CD4-positive, alpha-beta T cell treated with Interleukin-12 subunit alpha and Interleukin-12 subunit beta, for 1 hour (primary cell): ENCODE measurements at places on chromosomes 16 and 17.

DNA sequence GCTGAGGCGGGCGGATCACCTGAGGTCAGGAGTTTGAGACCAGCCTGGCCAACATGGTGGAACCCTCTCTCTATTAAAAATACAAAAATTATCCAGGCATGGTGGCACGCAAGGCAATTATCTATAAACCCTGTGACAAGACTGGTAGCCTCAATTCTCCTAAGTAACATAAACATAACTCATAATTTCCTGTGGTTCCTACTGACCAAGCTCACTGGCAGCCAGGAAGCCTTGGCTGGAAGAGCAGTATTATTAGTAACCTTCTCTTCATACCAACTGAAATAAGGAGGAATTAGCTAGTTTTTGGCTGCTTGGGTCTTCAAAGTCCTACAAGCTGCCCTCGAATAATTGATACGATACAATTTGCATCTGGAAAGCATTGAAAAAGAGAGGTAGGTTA, 31.6 kb upstream of the LRRC37A3 start:
- DNase-seq: no peak

DNA sequence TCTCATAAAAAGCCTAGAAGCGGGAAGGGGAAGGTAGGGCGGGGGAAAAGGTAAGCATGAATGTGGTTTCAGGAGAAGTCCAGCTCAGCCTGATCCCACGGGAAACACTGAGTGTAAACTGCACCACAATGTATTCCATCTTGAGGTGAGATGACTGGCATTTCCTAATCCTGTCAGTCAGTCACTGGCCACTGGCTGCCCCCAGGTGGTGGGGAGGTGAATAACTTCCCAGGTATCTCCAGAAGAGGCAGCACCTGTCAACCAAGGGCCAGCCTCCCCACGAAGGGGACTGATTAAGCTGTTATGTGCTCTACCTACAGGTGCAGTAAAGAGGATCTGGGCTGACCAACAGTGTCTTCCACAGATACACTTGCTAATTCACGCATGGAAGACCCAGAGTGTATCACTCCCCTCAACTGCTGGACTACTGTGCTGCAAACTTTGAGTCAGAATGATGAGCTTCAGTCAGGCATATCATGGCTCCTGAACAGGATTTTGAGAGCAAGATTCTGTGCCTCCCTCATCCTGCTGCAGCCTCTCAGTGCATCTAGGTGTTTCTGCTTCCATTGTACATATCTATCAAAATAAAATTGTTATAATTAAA, 108.5 kb upstream of the CCL2 start:
- peak; percentile 45 for DNase-seq

DNA sequence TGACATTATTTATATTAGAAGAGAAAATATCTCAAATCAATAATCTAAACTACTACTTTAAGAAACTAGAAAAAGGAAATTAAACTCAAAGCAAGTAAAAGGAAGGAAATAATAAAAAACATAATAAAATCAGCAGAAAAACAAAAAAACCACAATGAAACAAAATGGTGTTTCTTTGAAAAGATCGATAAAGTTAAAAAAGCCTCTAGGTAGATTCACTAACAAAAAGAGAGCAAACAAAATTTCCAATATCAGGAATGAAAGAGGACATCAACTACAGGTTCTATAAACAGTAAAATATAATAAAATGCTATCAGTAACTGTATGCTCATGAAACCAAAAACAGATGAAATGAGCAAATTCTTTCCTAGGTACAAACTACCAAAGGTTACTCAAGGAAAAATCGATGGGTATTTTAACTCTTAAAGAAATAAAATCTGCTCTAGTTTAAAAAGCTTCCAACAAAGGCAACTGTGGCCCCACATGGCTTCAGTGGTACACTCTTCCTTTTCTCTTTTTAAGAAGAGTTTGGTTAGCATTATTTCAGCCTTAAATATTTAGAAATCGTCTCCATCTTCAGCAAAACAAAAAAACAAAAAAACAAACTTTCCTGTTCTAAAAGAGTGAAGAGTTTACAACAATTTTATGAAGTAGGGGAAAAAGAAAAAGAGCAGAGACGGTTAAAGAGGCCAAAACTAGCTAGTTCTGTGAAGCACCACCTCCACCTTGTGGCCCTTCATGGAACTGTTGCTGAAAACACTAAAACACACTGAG, 102.2 kb downstream of the TRIM37 start:
- peak; percentile 78 for DNase-seq

DNA sequence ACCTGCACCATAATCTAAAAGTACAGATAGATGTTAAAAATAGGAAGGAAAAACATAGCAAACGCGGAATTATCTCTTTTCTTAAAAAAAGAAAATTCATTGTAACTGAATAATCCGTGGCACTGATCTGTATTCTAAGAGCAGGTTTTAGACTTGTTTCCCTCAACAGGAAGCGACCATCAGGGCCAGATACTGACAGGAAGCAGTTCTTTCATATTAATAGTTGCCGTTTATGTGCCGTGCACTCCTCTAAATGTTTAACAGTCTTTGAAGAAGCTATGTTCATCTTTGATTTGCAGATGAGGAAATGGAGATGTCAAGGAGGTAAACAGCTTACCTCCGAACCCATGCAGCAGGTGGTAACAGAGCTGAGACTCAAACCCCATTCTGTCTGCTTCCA, 23.6 kb downstream of the DYNLRB2 start:
- no peak for DNase-seq

- no peak for DNase-seq
Measured at GRCh38 chr17:39318636-39319035, 82.8 kb downstream of the FBXL20 start.

- no peak for DNase-seq
Measured at GRCh38 chr16:75606507-75606906, 16.6 kb downstream of the ADAT1 start.

GRCh38 chr16:7167626-7168025, 165.0 kb upstream of the RBFOX1 start:
- DNase-seq: no peak

- no peak for DNase-seq
Measured at GRCh38 chr17:1264196-1264595, 6.0 kb upstream of the BHLHA9 start.

- DNase-seq: no peak
Measured at GRCh38 chr17:47946516-47946915, 5.1 kb downstream of the PNPO start.

- no peak for DNase-seq
Measured at GRCh38 chr16:53651357-53651756, 52.3 kb downstream of the RPGRIP1L start.

DNA sequence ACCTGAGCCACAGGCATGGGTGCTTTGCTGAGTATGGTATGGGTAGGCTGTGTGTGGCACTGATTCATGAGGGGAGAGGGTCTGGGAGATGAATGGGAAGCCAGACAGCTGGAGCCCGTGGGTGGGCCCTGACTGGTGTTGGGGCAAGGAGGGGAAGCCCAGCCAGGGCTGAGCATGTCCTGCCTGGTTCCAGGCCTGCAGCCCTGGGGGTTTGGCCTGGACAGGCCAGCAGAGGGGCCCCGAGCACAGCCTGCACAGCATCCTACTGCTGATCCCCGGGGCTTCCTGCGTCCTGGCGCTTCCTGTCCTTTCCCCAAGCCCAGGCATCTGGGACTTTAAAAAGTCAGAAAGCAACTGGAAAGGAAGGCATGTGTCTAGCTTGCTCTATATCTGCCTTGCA, 4.6 kb upstream of the MVD start:
- no peak for DNase-seq

GRCh38 chr17:45020354-45021138, 30.9 kb downstream of the DCAKD start:
- no peak for DNase-seq

GRCh38 chr16:16163571-16163970, 59.7 kb downstream of the ABCC6 start:
- no peak for DNase-seq

DNA sequence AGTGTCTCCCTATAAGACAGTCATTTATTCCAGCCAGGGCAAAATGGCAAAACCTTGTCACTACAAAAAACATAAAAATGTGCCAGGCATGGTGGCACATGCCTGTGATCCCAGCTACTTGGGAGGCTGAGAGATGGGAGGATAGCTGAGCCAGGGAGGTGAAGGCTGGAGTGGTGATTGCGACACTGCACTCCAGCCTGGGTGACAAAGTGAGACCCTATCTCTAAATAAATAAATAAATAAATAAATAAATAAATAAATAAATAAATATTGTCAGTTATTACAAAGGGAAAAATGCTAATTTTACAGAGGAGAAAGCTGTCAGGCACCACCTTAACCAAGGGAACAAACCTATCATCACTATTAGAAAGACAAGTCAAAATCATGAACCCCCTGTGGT, 75.5 kb downstream of the STH start:
- DNase-seq: no peak

- no peak for DNase-seq
Measured at GRCh38 chr16:88642881-88643643, 4.7 kb downstream of the IL17C start.

- no peak for DNase-seq
Measured at GRCh38 chr17:17532991-17533390, 36.8 kb upstream of the RASD1 start.

DNA sequence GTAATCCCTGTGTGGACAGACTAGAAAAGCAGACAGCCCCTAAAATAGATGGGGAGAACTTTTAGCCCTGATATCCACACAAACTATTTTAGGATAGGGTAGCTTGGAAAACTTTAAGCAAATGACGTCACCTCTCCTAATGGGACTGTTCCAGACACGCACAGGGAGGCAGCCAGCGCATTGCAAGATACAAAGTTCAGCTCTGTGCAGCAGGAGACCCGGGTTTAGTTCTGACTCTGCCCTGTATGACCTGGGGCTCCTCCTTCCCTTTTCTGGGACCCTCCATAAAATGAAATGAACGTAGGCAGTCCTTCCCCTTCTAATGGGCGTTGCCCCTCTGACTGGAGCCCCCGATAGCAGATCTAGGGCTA, 6.3 kb downstream of the ZNF689 start:
- DNase-seq: no peak

DNA sequence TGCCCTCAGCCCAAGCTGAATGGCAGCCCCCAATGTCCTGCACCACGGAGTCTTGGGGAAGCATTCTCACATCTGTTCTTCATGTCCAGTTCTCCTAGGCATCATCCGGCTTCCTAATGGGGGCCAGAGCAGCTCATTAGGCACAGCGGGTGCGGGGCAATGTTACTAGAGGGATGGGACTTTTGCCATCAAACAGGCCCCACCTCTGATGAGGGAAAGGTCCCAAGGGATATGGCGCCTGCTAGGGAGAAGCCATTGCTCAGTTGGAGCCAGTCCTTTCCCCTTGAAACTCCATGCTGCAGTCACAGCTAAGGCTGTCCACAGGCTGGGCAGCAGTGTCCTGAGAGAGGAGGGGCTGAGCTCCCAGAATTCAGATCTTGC, 1.7 kb upstream of the DPH1 start:
- DNase-seq: no peak

- no peak for DNase-seq
Measured at GRCh38 chr16:83738923-83739503, 68.8 kb upstream of the HSBP1 start.

DNA sequence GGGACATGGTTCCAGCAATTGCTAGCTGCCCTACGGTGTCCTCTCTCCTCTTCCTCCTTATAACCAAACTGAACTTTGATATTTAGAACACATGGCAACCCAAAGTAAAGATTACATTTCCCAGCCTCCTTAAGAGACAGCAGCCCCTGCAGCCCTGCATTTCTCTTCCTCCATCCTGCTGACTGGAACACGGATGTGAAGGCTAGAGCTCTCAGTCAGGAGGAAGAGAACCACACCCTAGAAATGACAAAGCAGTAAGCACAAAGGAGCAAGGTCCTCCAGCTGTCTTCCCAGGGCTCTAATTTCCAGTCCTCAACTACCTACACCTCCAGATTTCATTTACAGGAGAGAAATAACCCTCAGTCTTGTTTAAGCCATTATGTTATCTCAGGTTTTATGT, 10.9 kb downstream of the DYNC1LI2 start:
- DNase-seq: no peak

- DNase-seq: no peak
Measured at GRCh38 chr17:46745376-46745775, 73.1 kb downstream of the WNT3 start.

DNA sequence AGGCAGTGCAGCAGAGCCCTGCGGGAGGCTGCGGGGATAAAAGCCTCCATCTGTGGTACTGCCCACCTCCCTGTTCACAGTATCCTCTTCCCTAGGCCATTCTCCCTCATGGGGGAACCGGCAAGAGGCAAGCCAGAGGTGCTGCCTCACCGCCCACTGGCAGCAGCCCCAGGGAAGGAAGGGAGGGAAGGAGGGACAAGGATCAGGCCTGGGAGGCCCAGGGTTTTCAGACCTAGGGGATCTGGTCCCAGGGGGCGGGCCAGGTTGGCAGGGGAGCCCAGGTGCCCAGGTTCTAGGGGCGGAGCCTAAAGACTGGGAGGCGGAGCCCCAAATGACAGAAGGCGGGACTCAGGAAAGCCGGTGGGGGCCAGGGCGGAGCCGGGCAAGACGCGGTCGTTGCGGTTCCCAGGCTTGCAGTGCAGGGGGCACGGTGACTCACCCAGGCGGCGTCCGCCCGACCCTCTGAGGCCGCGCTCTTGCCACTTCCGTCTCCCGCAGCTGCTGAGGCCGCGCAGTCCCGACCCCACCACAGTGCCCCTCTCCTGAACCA, 3.0 kb upstream of the MTMR4 start:
- no peak for DNase-seq

- no peak for DNase-seq
Measured at GRCh38 chr17:7177954-7178477, 1.2 kb downstream of the ASGR1 start.

DNA sequence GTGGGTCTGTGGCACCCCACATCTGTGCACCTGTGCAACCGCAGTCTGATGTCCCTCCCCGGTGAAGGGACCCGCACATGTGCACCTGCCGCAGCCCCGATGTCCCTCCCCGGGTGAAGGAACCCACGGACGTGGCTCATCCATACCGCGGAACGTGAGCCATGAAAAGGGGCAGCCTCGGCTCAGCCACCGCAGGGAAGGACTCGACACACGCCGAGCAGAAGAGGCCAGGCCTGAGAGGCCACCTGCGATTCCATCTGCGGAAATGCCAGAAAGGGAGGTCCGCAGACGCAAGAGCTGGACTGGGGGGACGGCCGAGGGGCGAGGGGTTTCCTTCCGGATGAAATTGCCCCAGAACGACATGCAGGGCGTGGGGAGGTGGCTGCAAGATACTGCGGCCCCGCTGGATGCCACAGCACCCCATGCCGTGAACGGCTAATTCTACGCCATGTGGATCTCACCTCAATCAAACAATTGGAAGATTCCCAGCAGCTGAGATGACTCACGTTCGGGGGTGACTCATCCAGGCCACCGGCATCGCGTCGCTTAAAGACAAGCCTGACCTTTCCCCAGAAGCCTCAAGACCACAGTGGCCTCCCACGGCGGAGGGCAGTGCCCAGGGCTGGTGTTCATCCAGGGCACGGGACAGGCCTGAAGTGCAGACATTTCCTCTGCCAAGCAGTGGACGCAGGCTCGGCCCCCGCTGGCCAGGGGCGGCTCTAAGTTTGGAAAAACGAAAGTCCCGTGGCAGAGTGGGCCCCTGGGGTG, 21.0 kb downstream of the SOX8 start:
- peak; percentile 47 for DNase-seq
